ENCODE measurements at places on chromosomes 7 and 10.

DNA sequence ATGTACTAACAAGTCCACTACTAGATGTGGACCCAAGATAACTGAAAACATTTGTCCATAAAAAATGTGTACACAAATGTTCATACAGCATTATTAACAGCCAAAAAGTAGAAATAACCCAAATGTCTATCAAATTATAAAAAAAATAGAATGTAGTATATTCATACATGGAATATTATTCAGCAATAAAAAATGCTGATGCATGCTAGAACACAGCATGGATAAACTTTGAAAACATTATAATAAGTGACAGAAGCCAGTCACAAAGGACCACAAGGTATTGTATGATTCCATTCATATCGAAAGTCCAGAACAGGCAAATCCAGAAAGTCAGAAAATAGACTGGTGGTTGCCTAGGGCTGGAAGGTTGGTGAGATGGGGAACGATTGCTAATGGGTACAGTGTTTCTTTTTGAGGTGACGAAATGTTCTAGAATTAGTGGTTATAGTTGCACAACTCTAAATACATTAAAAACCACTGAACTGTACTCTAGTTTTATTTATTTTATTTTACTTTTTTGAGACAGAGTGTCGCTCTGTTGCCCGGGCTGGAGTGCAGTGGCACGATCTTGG, 43.3 kb upstream of the ANLN start:
- DNase-seq, result no peak

DNA sequence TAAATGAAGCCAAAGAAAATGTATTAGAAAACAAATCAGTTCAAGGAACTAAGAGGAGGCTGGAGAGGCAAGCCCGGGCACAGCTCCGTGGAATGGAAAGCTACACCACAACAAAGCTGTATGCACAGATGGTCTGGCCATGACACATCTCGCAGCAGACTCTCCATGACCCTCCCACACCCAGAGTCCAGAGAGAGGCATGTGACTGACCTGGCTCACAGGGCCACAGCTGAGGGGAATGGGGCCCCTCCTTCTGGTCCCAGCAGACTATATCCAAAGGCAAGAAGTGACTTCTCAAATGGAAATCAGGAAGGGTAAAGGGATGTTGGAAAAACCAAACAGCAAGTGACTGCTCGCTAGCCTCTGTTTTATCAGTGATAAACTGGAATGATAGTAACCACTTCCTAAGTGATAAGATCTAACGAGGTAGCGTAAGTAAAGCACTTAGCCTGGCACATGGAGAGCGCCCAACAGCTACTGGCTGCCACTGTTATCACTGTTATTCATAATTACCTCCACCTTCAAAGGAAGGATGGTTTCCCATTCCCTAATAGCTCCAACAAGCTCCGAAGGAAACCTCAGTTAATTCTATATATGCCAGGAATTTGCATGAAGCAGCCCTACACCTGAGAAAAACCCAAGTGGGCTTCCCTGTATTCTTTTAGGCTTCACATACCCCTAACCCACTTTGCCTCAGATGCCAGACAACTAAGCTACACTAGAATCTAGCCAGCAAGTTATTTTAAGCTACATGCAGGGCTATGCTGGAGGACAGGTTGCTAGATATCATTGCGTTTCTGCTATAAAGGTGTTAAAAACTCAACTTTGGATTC, 8.4 kb downstream of the OSBPL3 start:
- peak; percentile 83 for DNase-seq

DNA sequence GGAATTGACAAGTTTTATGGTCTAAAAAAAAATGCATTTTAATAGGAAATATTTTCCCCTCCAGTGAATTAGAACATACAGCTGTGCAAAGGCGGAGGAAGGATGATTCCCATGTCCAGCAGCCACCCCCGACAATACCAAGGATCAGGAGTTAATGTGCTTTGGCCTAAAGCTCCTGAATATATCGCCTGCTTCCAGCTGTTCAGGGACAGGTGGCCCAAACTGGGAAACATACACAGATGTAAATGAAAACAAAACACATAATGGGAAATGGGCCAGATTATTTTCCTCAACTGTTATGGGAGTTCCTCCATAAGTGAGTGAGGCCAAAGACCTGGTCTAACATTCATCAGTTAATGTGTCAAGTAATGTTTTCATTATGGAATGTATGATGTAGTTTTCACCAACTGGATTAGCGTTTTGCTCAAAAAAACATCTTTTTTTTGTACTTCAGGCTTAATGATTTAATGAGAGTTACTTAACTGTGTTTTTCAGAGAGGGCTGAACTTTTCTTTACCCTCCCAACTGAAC, 55.1 kb upstream of the LAMB1 start:
- no peak for DNase-seq

DNA sequence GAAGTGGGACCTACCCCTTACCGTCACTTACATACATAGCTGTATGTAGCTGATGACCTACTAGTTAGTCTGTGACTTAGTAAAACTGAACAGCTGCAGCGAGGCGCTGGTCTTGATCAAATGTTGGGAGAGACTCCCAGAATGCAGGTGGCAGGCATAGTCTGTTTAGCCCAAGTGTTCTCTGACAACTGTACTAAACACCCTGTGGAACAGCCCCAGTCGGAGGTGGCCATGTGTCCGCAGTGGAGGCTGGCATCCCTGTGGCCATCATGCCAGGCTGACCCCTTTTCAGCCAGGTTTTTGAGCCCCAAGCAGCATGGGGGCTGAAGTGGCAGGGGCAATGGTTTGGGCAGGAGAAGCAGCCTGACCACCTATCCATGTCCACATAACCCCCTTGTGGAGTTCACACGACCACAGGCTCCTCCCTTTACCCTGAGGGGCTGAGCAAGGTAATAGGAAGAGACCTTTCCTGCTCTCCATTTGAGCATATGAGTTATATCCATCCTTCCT, 7.2 kb downstream of the ADCY1 start:
- no peak for DNase-seq

GRCh38 chr10:127848226-127848625, 44.5 kb downstream of the CLRN3 start:
- no peak for DNase-seq

DNA sequence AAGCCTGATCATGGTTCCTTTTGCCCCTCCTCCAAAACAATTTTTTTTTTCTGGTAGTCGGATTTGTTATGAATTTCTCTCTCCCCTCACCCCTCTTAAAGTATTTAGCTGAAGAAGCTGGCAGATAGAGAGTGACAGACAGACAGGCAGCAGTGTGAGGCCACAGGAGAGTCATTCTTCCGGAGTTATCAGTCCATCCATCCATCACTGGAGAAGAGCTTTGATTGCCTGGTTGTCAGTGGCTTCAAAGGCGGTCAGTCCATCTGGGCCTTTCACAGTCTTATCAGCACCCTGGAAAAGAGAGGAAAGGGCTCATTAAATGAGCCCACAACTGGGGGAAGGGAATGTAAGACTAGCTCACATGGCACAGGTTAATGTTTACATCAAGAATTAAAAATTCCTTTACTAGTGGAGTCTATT, 47.4 kb downstream of the MTPN start:
- DNase-seq, result no peak

GRCh38 chr10:124912101-124912886, 29.6 kb upstream of the ZRANB1 start:
- DNase-seq, result no peak

DNA sequence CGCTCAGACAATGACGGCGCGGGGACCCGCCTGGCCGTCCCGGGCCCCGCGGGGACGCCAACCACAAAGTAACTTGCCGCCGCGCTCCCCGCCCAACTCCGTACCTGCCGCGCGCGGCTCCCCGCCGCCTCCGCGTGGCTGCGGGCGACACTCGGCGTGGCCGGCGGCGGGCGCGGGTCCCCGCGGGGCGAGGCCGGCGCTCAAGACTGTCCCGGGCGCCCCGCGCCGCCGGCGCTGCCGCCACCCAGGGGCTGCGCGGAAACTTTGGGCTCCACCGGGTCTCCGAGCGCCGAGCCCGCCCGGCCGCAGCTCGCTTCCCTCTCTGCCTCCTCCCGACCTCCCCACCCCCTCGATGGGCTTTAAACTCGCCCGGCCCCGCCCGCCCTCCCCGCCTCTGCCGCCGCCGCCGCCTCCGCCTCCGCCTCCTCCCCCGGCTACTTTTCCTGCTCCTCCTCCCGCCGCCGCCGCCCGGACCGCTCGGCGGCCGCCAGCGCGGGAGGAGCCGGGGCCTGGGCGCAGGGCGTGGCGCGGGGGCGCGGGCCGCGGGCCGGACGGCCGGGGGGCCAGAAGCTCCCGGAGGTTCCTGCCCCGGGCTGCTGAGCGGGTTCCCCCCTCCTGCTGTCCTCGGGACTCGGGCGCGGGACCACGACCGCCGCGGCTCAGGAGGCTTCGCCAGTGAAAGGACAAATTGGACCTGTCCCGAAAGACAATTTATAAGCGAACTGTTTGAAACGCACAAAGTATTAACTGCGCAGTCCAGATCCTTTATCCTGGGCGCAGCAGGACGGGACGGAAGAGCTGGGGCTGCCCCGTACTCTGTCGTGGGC, 10.6 kb upstream of the GRB10 start:
- DNase-seq, result peak; percentile 84

GRCh38 chr7:95772771-95773581, 622 bp downstream of the DYNC1I1 start:
- DNase-seq, result no peak

DNA sequence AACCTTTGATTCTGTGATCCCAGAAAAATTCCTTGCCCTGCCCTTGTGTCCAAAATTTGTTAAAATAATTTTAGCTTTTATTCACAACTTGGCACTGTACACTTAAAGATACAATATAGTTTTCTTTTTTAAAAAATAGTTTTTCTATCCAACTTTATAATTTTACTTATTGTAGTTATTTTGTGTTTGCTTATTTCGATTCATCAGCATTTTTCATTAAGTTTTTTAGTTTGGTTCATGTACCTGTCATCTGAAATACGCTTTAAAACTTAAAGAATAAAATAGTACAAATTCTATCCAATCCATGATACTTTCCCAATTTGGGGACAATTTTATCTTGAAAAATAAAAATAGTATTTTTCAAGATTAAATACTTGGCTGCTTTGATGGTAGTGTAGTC, 514.8 kb downstream of the AUTS2 start:
- no peak for DNase-seq

DNA sequence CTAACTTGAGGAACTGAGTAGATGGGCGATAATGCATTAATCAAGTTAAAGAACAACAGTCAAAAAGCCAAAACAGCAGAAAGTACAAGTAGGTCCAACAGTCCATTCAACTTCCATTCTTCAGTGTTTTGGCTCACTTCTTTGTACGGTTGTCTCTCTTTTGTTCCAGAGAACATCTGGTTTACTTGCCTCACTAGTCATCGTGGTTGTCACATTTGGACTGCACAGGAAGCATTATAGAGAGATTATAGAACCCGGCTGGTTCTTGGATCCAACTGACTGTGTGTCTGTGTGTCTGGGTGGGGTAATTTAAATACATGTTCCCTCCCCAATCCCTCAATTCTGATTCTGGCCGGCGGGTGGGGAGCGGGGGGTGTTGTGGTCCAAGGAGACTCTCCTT, 1.8 kb upstream of the CEP41 start:
- no peak for DNase-seq

GRCh38 chr7:18458830-18459229, 36.7 kb upstream of the HDAC9 start:
- DNase-seq, result peak; percentile 14

GRCh38 chr10:133236401-133237240, 1.0 kb upstream of the VENTX start:
- DNase-seq, result no peak

GRCh38 chr10:28125701-28126100, 126.8 kb upstream of the ODAD2 start:
- peak; percentile 54 for DNase-seq

- DNase-seq, result no peak
These were observed 235.2 kb downstream of the TMEM26 start for GRCh38 chr10:61217851-61218565.

DNA sequence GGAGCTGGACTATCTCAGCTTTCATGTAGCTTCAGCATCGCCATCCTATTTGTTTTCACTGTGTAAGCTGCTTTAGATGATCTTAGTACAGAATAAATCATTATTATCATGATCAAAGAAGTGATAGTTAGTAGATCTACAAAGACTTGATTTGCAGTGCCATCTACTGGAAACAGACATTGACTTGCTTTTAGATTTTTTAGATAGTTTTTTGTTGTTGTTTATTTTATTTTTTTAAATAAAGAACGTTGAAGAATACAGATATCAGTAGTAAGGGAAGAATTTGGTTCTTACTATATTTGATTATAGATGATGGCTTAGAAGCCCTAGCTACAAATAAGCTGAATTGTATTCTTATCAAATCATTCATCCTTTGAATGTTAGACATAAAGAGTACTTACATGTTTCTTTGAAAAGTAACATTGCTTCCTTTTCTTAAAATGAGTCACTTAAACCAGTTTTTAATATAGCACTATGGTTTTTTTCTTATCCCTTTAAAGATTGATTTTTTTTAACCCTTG, 6.3 kb upstream of the SFMBT2 start:
- DNase-seq, result peak; percentile 17

DNA sequence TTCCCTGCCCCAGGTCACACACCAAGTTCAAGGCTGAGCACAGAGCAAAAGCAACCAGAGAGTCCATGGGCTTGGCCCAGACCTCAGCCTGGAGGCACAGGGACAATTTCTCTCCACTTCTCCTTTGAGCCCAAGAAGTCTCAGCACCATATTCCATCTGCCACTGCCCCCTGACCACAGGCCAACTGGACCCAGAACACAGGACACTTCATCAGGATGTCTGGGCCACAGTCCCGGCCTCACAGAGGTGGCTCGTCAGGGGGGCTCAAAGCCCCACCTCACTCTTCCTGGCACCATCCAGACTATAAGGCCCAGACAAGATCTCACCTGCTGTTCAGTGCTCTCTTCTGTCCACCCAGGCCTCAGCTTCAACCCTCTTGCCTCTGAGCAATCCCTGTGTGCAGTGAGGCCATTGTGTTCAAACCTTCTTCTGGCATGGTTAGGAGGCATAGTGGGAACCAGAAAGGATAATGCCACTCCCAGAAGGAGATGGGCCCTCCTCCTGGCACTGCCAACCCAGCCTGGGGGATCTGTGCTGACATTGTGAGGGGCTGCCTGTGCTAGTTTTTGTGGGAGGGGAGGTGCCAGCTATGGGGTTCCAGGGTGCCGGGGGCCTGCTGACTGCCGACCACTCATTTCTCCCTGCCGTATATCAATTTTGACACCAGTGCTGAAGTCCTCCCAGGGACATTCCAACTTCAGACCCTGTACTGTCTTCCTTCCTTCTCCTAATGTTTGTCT, 49.7 kb upstream of the ANTXRL start:
- DNase-seq, result no peak

DNA sequence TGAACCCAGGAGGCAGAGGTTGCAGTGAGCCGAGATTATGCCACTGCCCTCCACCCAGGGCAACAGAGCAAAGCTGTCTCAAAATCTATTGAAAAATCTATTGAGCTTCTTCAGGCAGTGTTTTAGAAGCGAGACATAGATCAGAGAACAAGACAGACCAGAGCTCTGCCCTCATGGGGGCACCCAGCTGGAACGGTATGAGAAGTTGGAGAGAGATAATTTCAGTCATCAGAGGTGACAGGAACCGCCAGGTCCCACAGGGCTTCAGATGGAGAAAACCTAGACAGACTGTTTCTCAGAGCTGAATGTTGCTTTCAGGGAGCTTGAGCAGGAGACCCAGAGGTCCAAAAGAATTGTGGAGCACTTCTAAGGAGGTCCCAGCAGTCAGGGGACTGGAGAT, 14.2 kb upstream of the GTF2IRD1 start:
- no peak for DNase-seq

All from AG08395 (cell line).